ENCODE measurements at places on chromosomes 3 and 15. TPM values are rescaled to one million over a fixed set of nuclear protein-coding genes. Genes with fewer than 3 reads are reported as not detected.

DNA sequence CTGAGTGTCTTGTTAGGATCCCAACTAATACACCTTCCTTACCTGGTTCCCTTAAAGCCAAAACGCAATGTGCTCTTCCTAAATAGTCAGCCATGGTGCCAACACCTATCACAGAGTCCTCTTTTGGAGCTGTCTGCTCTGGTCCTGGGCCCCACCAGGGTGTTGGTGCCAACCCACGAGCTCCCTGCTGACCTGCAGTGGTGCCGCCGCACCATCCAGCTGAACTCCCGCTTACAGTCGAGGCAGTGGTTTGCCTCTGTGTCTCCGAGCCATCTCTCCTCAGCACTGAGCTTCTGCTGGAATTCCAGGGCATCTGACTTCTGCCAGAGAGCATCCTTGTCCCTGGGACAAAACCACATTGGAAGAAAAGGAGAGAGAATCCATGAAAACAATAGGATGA is 15.9 kb downstream of the CXCR6 start:
- DNase-seq, result no peak

GRCh38 chr15:81046290-81046689 is 45.6 kb downstream of the TLNRD1 start:
- no peak for DNase-seq

GRCh38 chr15:59993950-59994401 is 10.1 kb upstream of the FOXB1 start:
- no peak for DNase-seq

- DNase-seq, result no peak
Measured at GRCh38 chr3:178761024-178761423, 224.8 kb downstream of the KCNMB2 start.

DNA sequence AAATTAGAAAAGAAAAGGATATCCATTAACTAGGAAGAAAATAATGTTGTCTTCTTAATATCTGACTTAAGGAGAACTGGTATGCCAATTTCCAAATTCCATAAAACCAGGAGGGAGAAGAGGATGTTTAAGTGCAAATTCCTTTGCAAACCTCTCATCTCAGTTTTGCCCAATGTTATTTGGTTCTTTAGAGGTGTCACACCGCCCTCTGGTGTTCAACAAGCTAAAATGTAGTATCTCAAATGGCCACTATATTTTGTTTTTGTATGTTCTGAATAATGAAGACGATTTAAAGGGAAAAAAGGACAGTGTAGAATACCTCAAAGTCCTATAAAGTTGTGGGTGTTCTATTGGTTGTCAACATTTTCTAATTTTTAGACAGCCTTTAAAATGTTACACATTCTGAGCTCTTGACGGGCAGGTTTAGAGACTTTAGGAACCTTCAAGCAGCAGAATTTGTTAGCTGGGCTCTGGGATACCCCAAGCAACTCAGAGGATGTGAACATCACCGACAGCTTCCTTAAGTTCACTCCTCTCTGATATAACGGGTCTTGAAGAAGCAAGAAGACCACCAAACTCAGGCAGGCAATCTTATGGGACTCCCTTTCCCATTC is 458.3 kb downstream of the MFSD1 start:
- DNase-seq, result peak; percentile 33

- no peak for DNase-seq
Measured at GRCh38 chr3:127634653-127635052, 5.7 kb downstream of the PODXL2 start.

DNA sequence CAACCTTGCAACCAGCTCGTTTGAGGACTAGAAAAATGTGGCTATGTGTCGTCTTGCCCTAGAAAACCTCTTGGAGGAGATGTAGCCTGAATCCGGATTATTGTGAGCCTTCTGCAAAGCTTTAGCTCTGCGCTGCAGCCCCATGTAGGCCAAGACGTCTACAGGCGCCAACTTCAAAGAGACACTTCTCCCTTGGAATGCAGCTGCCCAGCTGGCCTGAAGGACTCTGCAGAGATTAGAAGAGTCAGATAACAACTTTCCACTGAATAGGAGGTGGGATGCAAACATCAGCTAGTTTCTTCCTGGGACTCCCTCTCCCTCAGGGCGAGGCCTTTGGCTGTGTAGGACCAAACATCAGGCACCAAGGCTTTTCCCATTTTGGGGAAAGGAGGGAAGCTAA is 356.5 kb upstream of the IL12A start:
- no peak for DNase-seq

- no peak for DNase-seq
Measured at GRCh38 chr3:58635371-58636285, 30.9 kb downstream of the FAM3D start.

DNA sequence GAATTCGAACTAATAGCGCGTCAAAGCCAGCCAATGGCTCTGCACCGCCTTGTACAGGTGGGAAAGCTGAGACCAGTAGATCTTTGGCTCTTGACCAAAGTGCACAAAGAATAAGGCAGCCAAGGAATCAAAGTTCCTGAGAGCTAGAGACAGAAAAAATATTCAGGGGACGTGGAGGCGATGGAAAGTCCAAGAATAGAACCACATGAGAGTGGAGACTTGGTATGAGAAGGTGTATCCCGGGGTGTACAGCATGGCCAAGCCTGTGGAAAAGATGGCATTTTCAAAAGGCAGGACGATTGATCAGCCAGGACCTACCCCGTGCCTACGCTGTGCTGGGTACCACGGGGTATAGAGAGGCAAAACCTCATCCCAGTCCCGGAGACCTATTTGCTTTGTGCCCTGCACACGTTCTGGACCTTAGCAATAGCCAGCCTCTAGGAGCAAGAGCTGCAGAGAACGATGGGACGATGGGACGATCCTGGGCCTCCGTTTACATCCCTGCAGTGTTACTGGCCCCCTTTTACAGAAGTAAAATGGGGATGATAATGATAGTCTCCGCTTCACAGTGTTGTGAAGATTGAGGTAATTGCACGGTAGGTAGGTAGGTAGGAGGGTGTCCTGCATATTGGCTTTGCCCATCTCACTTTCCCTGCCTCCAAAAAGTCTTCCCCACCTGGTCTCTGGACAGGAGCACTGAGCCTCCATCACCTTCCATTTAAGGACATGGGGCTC is 583 bp upstream of the RBSN start:
- DNase-seq, result no peak

DNA sequence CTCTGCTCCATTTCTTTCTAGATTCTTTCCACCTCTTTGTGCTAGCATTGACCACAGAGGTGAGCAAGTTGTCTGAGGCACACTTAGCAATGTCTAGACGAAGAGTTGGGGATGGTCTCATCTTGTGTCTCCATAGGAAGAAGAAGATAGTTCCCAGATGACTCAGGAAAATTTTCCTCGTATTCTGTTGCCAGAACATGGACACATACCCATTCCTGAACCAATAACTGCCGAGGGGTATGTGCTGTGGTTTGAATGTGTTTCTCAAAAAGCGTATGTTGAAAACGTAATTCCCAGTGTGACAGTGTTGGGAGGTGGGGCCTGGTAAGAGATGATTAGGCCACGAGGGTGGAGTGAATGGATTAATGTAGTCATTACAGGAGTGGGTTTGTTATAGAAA is 107.5 kb upstream of the GALNT15 start:
- no peak for DNase-seq

- peak; percentile 38 for DNase-seq
Measured at GRCh38 chr3:125110016-125110875, 54.4 kb upstream of the HEG1 start.

- peak; percentile 45 for DNase-seq
Measured at GRCh38 chr15:57732526-57733331, 26.2 kb downstream of the POLR2M start.

GRCh38 chr3:35602395-35602936 is 36.9 kb upstream of the ARPP21 start:
- DNase-seq, result no peak

GRCh38 chr3:39090922-39091321 is 16.5 kb downstream of the GORASP1 start:
- DNase-seq, result peak; percentile 37

DNA sequence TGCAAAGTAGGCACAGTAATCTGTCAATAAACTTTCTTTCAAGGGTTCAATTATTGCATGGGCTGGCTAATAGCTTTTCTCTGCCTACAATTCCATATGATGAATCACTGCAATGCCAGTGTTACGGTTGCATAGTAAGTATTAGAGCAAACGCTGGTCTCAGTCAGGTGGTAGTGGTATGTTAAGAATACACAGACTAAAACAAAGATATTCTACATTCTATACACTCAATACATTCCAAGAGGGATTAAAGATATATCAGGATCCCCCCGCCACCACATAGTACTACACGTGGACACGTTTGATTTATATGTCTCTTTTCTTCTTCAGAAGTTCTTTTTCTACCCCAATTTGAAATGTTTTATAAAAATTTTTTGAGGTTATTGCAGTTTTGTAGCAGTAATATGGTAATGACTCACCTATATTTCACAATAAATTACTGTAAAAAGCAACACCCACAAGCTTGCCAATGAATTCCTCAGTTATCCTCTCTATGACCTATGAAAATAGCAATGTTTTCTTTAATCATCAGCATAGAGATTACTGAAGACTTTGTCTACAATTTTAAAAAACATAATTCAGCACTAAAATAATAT is 68.2 kb downstream of the CD200R1L start:
- peak; percentile 47 for DNase-seq

GRCh38 chr3:111547631-111548030 is 5.6 kb downstream of the CD96 start:
- DNase-seq, result no peak

- DNase-seq, result no peak
Measured at GRCh38 chr3:167350245-167350862, 29.7 kb downstream of the ZBBX start.

- DNase-seq, result no peak
Measured at GRCh38 chr3:124763206-124763605, 33.0 kb downstream of the UMPS start.

GRCh38 chr3:14758297-14758696 is 60.5 kb upstream of the FGD5 start:
- DNase-seq, result no peak

DNA sequence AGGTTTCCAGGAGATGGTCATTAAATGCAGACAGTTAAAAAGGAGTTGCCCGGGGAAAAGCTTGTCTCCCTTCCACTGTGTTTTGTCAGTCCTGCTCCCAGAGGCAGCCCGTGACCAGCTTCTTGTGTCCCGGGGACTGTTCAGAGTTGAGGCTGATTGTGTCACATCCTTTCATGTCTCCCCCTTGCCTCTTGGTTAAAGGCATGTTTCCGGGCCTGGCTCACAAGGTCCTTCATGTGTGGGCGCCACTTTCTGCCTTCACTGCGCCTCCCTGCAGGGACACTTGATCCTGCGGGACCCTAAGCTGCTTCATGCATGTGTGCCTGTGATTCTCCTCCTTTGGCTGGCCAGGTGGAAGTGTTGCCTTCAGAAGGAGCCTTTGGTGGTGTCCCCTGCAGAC is 9.2 kb downstream of the CHCHD6 start:
- no peak for DNase-seq

DNA sequence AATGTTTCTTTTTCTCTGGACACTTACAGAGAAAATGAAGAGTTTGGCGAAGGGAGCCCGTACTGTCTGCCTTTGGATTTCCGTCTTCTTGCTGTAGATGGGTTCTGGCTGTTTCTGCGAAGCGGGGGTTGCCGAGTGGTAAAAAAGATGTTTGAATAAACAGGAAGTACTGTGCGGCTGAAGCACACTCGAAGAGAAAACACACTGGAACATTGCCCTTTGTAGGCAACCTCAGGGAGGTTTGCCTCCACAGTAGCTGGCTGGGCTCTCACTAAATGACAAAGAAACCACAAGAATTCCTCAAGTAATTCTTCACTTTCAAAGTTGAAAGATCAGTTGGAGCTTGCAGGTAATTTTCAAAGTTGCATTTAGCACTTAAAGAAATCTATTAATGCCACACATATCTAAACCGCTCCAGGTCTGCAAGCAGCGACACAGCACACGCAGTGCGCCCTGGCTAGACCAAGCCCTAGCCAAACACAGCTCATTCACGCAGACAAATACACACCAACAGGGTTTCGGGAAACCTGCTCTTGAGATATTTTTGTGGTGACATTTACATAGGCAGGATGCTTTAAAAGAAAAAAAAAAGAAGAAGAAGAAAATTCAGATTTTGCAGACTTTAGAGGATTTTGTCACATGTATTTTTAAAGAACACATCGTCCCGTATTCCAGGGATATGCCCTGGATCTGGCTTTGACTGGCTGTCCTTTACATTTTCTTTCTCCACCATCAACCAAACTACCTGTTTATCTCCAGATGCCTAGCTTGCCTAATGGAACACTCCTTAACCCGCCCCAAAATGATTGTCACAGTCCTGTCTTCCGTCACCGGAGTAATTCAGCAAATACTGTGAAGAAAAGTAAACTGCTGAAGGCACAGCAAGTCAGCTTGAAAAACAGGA is 452.8 kb downstream of the FOXP1 start:
- DNase-seq, result peak; percentile 60

DNA sequence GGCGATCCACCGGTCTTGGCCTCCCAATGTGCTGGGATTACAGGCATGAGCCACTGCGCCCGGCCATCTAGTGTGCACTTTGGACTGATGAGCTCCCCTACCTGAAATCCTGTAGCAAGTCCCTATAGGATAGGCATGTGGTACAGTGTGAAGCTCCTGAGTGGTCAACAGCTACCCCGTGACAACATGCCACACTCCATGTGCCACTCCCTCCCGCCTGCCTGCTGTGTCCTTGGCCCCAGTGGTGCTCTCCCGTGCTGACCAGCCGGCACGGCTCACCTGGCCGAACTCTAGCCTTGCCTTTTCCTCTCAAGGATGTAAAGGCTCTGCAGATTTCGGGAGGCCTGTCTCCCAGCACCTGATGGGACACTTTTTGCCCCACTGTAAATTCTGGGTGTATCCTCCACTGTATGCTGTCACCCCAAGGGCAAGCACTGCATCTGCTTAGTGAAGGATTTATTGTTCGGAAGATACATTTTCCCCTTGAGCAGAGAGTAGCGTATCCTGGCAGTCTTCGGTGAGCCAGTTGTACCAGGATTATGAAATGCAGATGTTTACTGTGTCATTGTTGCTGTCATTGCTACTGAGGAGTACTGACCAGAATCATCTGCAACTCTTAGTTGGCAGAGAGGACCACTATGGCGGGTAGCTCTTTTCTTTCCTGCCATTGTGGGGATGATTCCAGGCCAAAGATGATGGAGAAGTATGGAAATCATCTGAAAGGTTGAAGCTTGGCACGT is 64.7 kb downstream of the IGF1R start:
- no peak for DNase-seq

DNA sequence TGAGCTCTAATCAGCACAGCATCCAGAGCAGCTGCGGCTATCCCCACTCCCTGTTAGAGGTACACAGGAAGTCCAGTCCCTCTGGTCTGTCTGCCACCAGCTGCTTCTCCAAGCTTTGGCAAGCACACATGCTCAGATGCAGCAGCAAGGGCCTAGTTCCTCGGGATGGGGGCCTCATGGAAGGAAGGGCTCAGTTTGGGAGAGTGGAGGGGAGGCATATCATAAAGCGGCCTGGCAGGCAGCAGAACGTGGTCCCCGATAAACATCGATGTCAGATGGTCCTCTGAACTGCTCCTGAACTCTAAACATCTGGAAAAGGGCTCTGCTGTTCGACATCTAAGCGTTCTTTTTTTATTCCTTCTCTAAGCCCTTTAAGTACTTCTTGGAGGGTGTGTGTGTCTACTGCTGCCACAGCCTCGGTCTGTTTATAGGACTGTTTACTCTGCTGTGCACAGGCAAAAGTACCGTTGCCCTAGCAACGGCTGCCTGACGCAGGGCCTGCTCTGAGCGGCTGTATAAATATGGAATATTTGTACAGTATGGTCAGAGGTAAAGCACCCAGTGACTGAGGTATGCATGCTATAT is 74.6 kb downstream of the PRICKLE2 start:
- DNase-seq, result no peak

The SIDT1 gene
- 7.1 TPM for polyA plus RNA-seq

The GOLGA6B gene
- not detected for polyA plus RNA-seq

The ESYT3 gene
- polyA plus RNA-seq, result not detected

The BTBD1 gene
- 11.2 TPM for polyA plus RNA-seq

The SLC28A2 gene
- not detected for polyA plus RNA-seq

The CCRL2 gene
- 15.3 TPM for polyA plus RNA-seq

The BOC gene
- polyA plus RNA-seq, result not detected

The EPB42 gene
- polyA plus RNA-seq, result not detected

The RBPMS2 gene
- polyA plus RNA-seq, result not detected
